ENCODE measurements at places on chromosomes 2 and 18. TPM values are rescaled to one million over a fixed set of nuclear protein-coding genes. Genes with fewer than 3 reads are reported as not detected.

ANKRD30BL gene
- total RNA-seq: not detected

COL3A1 gene
- 10,756 TPM for total RNA-seq

NT5C1B gene
- 0.10 TPM for total RNA-seq

DIS3L2 gene
- total RNA-seq: 10.8 TPM

GKN2 gene
- not detected for total RNA-seq

CFAP210 gene
- total RNA-seq: not detected
